ENCODE measurements at places on chromosomes 2 and 18.
A peak's percentile ranks its signal among the peaks of the same experiment; 100 is the strongest.

DNA sequence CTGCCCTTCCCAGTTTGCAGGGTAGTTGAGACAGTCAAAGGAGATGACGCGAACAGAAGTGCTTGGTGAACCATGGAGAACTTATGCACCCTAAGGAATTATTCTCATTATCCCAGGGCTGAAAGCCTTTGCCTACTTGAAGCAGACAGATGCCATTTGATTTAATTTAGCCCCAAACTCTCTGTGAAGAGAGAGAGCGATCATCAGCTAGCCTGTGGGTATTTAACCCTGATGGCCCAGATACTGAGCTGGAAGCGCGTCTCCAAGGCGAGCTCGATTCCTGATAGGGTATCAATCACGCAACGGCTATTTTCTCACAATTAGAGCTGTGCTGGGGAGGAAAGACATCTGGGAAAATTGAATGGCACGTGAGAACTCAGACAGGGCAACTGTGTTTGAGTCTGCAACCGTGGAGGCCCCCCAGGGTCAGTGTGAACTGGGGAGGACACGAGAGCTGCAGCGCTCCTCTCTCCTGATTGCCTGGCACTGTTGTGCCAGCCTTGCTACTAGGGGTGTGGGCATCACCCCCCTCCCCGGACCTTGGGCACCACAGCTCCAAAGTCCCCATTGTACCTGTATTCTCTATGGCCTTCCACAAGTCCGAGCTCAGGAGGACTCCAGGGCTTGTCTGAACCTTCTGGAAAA, 73.2 kb downstream of the CAPN13 start:
- no peak for DNase-seq

- peak; percentile 32 for DNase-seq
Observed at GRCh38 chr2:230203110-230203676, 16.6 kb downstream of the SP110 start.

DNA sequence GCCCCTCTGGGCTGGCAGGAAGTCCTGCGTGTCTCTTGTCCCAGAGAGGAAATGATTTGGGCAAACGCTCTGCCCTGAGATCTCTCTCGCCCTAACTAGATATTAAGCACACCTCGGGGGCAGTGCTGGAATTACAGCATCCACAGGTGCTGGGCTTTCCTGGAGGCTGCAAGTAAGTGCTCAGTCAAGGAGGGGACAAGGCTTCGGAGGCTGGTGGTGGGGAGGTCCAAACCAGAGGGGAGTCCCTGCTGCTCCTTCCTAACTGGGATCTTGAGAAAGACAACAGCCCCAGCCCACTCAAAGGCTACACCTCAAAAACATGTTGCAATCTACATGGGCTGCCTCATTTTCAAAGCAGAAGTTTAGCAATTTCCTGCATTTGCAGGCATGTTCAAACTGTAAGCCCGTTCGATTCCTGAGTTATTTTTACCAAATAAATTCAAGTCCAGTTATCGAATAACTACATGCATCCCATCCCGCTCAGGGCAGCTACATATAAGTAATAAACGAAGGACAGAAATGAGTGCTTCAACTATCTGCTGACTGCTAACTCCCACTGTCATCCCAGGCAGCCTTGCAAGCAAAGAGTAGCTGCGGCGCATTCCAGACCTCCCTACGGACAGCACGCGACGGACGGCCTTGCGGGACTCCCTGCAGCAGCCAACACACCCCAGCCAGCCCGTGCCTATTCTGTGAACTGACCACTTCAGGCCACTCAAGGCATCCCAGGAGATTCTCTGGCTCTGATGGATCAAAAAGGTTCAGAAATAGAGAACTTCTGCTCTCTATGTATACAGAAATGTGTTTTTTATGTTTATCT, 27.5 kb downstream of the ZNF516 start:
- no peak for DNase-seq

- no peak for DNase-seq
Observed at GRCh38 chr2:199480966-199481365, 23.2 kb upstream of the SATB2 start.

GRCh38 chr18:79982736-79983135, 5.6 kb downstream of the TXNL4A start:
- no peak for DNase-seq

DNA sequence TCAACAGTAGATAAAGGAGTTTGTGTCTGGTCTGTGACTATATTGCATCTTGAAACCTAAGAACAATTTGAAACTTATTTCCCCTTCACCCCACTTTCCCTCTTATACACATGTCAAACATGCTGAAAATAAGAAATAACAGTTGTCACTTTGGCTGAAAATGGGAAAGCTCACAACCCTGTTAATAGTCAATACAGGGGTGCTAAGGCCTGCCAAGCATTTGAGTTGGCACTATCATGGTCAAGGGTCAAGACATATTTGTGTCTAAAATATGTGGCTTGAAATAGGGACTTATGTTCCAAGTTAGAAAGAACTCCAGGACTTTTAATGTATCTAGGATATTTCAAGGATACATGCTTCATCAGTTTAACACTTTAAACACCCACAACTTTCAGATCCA, 20.6 kb downstream of the PAIP2B start:
- DNase-seq = no peak

- DNase-seq = no peak
Observed at GRCh38 chr2:239386872-239387445, 13.9 kb downstream of the HDAC4 start.

DNA sequence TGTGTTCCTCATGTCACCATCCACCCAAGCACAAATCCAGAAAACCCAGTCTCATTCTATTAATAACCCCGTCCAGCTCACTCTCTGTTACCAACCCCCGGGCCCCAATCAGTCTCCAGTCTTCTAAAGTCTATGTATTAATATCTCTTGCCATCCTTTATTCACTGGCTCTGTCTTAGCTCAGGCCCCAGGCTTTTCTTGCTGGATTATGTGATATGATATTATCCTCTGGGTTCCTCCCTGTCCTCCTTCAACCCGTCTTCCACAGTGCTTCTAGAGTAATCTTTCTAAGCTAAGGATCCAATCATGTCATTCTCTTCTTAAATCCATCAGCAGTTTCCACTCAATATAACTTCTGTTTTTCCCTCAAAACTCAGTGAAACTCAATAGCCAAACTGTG, 240.5 kb upstream of the OSR1 start:
- DNase-seq = no peak

DNA sequence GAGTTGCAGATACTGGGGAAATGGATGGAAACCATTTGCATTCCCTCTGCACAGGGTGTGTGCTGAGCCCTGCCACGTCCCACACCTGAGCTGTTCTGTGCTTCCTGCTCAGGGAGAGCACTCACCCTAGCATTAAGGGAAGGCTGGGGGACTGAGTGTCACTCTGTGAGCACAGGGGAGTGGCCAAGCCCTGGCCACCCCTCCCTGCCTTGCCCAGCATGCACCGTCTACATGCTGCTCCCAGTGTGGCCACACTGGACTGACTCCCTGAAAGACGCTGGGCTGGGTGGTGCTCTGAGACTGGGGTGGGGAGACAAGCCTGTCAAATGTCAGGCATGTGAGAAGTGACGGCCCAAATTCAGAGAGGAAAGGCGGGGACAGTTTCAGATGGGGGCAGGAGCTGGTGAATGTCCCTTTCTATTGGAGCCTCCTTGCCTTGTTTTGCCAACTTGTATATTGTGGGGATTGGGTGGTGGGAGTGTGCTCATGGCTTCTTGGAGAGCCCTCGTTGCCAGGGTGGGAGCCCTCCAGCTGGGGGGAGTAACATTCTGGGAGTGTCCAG, 298.4 kb upstream of the HS6ST1 start:
- no peak for DNase-seq

GRCh38 chr2:36427790-36428243, 72.2 kb downstream of the CRIM1 start:
- DNase-seq = no peak

- no peak for DNase-seq
Observed at GRCh38 chr18:52596748-52597435, 256.9 kb downstream of the DCC start.

DNA sequence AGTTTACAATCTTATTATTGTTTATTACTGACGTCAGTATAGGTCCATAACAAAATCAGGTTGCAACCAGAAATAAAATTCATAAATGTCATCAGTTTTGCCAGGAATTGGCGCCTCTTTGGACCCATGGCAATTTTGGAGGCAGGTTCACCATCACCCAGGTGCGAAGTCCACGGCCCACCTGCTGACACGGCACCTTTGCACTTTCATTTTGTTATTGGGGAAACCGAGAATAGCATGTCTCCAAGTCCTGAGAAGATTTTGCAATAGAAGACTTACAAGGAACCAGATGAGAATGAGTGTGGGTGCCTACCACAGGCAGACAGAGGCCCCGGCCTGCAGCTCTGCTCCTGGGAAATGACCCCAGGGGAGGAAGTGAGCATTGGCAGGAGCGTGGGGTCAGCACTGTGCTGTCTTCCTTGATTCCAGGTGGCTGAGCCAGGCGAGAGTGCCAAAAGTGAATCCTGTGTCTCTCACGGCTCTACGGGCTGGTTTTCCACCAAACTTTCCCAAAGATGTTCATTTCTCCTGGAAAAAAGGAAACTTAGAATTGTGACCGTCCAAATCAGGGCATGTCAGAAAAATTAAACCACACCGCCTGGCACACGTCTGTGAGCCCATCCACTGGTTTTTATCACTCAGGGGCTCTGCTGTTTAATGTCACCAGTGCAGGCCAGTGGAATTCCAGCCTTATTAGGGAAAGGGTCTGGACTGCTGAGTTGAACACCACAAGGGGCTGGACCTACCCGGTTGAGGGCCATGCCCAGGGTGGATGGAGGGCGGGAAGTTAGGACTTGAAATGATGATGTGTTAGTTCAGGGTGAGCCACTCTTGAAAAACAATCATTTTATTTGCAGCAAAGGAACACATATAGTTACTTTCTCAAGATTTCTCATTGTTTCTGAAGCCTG, 96.5 kb downstream of the PTGR3 start:
- no peak for DNase-seq

GRCh38 chr2:239329972-239330572, 70.7 kb downstream of the HDAC4 start:
- DNase-seq = no peak
